ENCODE measurements at places on chromosomes 13 and 19.

DNA sequence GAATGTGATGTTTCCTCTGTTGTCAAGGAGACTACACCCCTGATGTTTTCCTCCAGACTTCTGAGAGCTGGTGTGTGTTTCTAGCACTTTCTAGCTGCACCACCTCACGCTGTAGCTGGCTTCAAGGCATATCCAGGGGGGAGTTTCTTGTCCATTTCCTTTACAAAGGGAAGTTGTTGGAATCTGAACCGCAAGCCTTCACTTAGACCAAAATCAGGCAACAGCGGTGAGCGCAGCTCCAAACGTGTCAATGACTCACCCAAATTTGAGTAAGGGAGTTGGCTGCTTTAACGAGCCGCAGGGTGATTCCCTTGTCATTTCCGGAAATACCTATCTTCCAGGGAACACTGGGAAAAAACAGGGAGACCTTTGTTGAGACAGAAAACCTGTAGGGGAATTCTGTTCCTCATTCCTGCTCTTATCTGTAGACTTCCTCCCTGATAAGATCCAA, 2.5 kb downstream of the LDLR start:
- DNase-seq, result peak; percentile 77

GRCh38 chr13:113499936-113500335, 9.4 kb upstream of the DCUN1D2 start:
- DNase-seq, result no peak

GRCh38 chr13:34867590-34867989, 74.5 kb upstream of the NBEA start:
- no peak for DNase-seq

DNA sequence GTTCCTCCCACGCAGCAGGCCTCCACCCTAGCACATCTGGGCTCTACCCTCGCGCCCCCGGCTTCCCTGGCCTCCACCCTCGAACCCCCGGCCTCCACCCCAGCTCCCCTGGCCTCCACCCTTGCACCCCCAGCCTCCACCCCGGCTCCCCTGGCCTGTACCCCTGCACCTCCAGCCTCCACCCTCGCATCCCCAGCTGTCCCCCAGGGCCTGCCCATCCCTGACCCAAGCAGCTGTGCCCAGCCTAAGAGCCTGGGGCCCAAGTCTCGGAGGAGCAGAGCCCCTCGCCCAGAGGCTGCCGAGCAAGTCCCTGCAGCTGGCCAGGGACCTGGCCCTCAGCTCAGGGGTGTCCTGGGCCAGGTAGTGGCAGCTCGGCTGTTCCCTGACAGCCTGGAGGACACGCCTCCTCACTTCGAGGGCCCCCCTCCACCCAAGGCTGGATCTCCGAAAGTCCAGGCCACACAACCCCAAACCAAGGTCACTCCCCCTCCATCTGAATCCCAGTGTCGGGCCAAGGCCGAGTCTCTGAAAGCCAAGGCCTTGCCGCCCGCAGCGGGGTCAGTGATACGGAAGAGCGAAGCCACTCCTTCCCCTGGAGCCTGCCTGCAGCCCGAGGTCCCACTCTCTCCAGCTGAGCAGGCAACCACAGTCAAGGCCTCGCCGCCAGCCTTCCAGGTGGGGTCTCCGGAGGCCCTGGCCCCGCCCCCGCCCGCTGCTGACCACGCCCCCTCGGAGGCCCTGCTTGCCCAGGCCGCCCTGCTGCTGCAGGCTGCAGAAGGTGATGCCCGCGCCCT, 7.9 kb upstream of the ARHGAP33 start:
- peak; percentile 37 for DNase-seq

GRCh38 chr19:9883231-9883758, 48.2 kb downstream of the PIN1 start:
- DNase-seq, result no peak

GRCh38 chr13:99297331-99297730, 9.9 kb downstream of the GPR183 start:
- DNase-seq, result no peak

GRCh38 chr13:30148786-30149185, 158.6 kb downstream of the KATNAL1 start:
- DNase-seq, result no peak
